ENCODE measurements at places on chromosomes 6 and 20.

GRCh38 chr20:40641202-40641601, 47.8 kb downstream of the MAFB start:
- no peak for ATAC-seq

- no peak for ATAC-seq
Observed at GRCh38 chr20:45037050-45037449, 63.9 kb downstream of the KCNS1 start.

GRCh38 chr20:31712112-31712553, 10.5 kb downstream of the BCL2L1 start:
- no peak for ATAC-seq

GRCh38 chr20:4401601-4402000, 320.1 kb upstream of the PRND start:
- ATAC-seq: no peak

DNA sequence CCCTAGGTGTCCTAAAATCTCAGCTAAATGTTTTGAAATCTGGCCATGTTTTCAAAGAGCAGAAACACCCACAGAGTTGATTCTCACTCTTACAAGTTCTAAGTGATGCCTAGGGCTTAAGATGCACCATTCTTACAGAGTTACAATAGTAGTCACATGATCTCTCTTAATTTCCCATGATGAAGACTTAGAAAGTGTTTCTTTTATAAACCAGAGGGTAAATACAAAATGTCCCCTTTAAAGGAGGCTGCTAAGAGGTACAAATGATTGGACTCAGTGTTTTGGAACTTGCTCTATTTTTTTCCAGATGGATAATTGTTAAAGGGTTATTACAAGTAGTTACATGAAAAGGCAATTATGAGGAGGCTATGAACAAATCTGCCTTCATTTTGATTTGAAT, 244.6 kb downstream of the GRM1 start:
- ATAC-seq: no peak

DNA sequence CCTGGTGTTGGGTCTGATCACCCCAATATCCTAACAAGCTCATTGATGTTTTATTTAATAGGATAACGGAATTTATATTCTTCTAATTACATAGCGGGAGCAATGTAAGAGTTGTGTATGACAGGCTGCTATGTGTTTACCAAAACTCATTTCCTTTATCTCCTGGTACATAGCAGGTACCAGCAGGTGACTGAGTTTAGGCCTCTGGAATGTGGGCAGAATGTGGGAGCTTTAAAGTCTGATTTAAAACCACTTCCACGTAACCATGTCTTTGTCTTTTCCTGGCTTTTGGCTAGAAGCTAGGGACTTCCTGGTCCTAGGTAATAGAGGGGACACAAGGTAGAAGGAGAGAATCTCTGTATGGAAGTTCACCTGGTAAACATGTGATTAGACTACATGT, 504.6 kb upstream of the SYNCRIP start:
- ATAC-seq: no peak

GRCh38 chr20:37670351-37670791, 23.5 kb upstream of the CTNNBL1 start:
- ATAC-seq: no peak

DNA sequence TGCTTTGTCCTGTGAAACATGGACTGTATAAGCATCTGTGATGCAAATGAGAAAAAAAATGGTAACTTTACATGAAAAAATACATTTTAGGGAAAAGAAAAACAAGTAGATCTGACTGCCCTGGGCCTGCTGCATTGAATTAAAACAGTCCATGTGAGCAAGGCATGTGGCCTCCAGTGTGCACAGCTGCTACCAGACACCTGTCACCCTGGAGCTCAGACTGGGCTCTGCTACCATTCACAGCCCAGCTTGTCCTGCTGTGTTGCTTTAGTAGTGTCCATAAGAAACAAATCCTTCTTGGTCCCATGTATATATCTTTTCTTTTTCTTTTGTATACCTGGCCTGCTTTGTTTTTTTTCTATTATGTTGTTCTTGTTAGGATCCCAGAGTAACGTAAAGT, 315.9 kb downstream of the NKAIN2 start:
- no peak for ATAC-seq

GRCh38 chr6:56677559-56677958, 34.9 kb upstream of the DST start:
- no peak for ATAC-seq

DNA sequence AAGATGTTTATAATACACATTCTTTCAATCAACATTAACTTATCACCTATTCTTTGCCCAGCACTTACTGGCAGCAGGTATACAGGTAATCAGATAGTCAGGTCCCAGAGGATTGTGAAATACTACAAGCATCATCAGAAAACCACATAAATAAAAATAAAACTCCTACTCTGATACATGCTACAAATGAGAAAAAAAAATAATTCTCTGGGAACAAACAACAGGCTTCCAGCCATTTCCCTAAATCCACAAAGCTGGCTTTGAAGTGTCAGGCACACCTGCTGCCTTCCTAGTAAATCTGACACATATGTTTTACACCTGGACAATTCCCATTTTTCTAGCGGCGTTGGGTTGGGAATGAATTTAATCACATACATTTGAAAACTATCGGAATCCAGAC, 384.5 kb upstream of the CDH4 start:
- ATAC-seq: no peak

GRCh38 chr20:63381781-63382431, 20.8 kb upstream of the CHRNA4 start:
- no peak for ATAC-seq

GRCh38 chr6:94600636-94601035, 976.7 kb upstream of the MANEA start:
- no peak for ATAC-seq

- ATAC-seq: no peak
Observed at GRCh38 chr6:142481466-142481865, 179.7 kb downstream of the ADGRG6 start.

GRCh38 chr6:159760602-159761057, 1.2 kb upstream of the ACAT2 start:
- no peak for ATAC-seq

GRCh38 chr20:5056801-5057599, 55.7 kb upstream of the SLC23A2 start:
- peak; percentile 97 for ATAC-seq

DNA sequence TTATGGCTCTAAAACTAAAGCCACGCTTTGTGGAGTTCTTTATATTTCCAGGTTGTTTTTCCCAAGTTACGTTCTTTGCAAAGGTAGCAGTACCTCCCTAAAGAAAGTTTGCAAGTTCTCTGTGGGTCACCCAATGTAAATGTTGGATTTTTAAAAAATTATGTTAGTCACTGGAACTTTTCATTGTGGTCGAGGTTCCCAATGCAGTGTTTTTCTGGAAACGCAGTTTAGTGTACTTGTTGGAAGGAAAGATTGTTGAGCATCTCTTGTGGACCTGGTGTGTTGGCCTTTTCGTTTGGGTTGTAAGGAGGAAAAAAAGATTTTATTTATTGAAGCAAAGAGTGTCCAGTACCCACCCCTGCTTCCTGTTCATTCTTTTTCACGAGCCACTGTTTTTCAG, 1.4 kb downstream of the TOP1 start:
- ATAC-seq: no peak

DNA sequence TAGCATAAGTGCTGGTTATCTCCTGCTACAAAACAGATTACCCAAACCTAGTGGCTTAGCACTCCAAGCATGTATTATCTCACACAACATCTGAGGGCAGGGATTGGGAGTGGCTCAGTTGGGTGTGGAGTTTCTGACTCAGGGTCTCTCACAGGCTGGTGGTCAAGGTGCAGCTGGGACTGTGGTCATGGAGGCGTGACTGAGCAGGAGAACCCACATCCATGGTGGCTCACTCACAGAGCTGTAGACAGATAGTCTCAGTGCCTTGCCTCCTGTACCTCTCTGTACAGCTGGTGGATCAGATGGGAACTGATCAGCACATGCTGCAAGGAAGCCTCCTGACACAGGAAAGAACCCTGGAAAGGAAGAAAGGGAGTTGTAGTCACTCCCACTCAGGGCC, 83.1 kb upstream of the CST7 start:
- no peak for ATAC-seq

GRCh38 chr6:130624046-130624445, 203.2 kb upstream of the SMLR1 start:
- no peak for ATAC-seq

GRCh38 chr20:2331106-2331505, 35.3 kb downstream of the TGM3 start:
- ATAC-seq: no peak

DNA sequence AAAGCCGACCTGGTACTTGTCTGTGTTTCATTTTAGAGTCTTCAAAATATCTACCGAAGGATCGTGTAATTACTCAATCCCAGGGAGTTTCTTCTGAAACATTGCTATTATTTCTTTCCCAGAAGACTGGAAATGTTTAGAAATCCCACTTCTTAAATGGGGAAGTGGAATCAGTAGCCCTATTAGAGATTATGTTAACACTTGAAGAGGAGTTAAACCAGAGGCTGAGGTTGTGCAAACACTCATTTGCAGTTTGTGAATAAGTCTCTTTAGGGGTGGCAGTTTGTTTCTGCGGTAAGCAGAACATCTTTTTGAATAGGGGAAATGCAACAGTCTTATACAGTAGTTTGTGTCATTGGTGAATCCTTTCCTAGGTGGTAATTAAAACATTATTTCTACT, 21.3 kb downstream of the DSP start:
- no peak for ATAC-seq

- ATAC-seq: no peak
Observed at GRCh38 chr6:143333081-143333480, 117.4 kb downstream of the ADAT2 start.

- ATAC-seq: no peak
Observed at GRCh38 chr20:31963889-31964288, 4.1 kb upstream of the XKR7 start.

DNA sequence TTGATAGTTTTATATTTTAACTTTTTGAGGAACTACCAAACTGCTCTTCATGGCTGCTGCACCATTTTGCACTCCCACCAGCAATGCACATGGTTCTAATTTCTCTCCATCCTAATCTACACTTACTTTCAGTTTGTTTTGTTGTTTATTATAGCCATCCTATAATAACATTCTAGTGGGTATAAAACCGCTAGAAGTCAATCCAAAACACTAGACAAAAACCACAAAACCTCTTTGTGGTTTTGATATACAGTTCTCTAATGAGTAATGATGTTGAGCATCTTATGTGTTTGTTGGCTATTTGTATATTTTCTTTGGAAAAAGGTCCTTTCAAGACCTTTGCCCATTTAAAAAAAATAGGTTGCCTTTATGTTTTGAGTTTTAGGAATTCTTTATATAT, 5.6 kb downstream of the RPP21 start:
- ATAC-seq: no peak

GRCh38 chr20:9417665-9418064, 96.7 kb upstream of the LAMP5 start:
- ATAC-seq: peak; percentile 33

- no peak for ATAC-seq
Observed at GRCh38 chr6:70107852-70108629, 194.8 kb downstream of the COL9A1 start.

DNA sequence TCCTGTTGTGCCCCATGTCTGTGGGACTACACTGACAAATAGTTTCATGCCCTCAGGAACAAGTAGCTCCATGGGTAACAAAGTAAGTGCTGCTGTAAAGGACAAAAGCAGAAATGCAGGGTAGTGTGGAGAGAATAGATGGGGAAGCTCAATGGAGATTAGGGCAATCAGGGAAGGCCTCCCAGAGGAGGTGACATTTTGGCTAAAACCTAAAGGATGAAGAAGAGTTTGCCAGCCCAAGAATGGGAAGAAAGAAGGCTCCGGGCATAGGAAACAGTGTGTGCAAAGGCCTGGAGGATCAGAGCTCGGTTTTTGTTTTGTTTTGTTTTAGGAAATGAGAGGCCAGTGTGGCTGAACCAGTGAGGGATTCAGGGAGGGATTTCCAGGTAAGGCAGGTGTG, 43.6 kb upstream of the FAM83D start:
- ATAC-seq: no peak

- ATAC-seq: no peak
Observed at GRCh38 chr6:22764496-22764895, 195.1 kb downstream of the HDGFL1 start.

DNA sequence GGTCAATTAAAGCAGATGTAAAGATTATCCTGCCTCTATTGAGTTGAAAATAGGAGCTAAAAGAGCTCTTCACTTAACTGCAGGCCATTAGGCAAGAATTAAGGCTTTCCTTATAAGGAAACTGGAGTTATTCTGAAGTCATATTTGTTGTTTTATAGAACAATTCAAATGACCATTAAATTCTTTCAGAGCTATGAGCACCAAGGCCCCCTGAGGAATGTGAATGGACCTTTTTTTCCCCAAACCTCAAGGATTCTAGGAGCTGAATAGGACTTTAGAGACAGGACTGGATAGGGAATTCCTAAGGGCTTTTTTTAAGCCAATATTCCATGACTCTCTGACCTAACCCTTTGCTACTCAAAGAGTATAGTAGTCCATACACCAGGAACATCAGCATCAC, 565.7 kb upstream of the BTBD3 start:
- no peak for ATAC-seq

DNA sequence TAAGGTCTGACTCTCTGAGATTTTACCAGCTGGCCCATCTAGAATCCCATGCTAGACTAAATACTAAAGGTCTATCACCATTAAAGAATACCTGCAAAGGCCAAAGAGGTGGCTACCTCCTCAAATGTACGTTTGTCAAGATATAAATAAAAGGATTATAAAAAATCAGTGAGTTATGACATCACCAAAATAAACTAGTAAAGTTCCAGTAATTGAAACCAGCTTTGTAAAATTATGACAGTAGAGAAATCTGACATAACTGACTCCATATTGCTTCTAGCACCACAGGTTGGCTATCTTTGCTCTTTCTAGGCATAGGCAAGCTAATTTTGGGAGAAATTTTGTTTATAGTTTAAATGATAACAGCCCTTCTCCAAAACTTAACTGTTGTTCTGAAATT, 536.3 kb downstream of the TFAP2A start:
- no peak for ATAC-seq

Data from activated CD4-positive, CD25-positive, alpha-beta regulatory T cell treated with anti-CD3 and anti-CD28 coated beads, Interleukin-2, amount 50 U/mL, for 24 hours (primary cell).